ENCODE measurements at places on chromosomes 4 and X. TPM values are rescaled to one million over a fixed set of nuclear protein-coding genes. Genes with fewer than 3 reads are reported as not detected.
A peak's percentile ranks its signal among the peaks of the same experiment; 100 is the strongest.

- DNase-seq, result peak; percentile 82
Observed at GRCh38 chr4:55768291-55768690, 51.3 kb upstream of the EXOC1L start.

DNA sequence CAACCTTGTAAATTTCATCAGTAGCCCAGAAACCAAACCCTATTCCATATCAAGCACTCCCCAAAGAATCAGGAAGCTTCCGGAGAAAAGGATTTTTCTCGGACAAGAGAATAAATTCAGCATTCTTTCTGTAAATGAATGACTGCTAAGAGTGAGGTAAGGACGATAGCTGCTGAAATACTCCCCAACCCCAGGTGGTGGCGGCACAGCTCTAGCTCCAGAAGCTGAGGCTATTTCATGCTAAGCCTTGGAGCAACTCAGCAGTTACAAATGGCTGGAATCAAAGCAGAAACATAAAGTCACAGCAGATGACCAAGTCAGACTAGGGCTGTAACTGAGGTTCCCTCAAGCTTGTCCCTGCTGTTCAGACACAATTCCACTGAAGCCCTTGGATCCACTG lies 13.9 kb upstream of the PCDH19 start:
- peak; percentile 75 for DNase-seq

The GAGE12H gene
- total RNA-seq, result not detected

DNA sequence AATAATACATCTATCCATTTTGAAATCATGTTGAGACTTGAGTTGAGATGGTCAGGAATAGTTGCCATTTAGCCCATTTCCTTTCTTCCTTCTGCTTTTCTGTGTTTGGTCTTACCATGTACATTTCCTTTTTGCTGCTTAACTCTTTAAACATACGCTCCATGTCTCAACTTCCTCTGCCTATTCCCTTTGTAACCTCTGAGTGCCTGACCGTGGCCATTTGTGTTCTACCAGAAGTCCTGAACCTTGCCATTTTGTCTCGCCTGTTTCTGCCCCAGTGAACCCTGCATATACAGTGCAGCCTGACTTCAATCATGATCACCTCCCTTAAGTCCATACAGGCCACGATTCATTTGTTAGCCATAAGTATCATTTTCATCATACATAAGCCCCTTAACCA lies 169.0 kb downstream of the RAPGEF2 start:
- no peak for DNase-seq

- no peak for DNase-seq
Observed at GRCh38 chr4:100083289-100083688, 107.0 kb downstream of the DDIT4L start.

The POLN gene
- total RNA-seq, result 0.92 TPM

DNA sequence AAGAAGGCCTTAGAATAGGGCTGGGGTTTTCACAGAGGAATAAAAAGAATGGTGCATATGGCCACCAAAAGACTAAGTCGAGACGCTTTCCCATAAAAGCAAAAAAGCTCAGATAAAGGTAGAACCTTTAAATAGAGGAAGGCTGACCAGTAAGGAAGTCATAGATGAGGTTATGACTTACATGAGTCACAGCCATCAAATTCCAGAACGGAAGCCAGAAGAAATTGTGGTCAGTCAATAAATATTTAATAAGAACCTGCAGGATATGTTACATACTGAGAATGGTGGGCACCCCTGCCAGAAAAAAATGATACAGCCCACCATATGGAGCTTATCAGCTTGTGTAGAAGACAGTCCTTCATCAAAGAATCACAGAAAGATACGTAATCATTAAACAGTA lies 120.1 kb downstream of the MANBA start:
- DNase-seq, result no peak

GRCh38 chr4:150010525-150011126 lies 67.6 kb upstream of the DCLK2 start:
- DNase-seq, result peak; percentile 74

DNA sequence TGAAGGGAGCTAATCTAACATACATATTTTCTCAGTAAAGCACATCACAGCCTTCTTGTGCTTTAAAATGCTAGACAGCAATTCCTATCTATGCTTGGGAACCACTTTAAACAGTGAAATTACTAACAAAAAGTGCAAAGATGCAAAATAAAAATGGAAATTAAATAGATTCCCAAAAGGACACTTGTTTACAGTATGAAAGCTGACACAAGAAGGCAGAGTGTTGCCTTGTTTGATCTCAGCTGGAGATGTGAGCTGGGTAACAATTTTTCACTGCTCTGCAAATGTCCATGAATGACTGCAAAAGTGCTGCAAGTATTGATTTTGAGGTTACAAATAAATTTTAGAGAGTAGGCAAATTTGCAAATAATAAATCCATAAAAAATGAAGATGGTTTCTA lies 22.3 kb downstream of the GRIA2 start:
- no peak for DNase-seq

DNA sequence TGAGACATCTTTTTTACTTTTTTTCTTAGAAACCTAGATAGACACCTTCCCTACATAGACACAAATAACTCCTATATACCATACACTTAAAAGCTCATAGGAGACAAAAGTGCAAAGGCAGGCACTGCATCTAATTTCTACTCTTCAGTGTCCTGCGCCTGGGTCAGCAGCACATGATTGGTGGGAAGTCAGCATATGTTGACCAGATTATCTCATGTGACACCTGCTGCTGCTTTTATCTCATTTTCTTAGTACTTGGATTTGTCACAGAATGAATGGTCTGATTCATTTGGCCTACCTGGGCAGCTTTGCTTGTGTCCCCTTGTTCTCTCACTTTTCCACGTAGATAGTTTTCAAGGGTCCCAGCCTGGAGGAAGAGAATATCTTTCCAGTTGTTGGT lies 24.9 kb upstream of the LNX1 start:
- DNase-seq, result no peak

DNA sequence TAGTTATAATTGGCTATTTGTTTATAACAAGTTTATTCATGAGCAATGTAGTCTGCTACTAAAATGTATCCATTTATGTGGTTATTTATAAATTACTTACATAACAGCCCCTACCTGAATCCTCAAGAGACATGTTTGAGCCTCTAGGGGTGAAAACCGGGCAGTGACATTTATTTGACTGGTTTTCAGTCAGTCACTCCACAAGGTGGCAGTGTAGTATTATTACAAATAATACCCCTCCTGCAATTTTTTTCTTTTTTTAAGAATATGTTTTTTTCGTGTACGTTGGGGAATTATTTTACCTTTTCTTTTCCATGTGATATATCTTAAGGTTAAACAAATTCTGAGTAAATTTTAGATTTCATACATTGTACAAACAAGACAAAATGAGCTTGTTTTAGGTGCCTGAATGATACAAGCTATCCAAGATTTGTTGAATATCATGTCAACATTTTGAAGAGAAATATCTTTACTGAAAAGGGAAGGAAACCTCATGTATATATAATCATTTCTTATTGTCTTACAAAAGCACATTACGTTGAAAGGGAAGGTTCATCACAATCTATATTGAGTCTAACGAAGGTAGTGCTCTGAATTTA lies 598.7 kb upstream of the TECRL start:
- peak; percentile 65 for DNase-seq

DNA sequence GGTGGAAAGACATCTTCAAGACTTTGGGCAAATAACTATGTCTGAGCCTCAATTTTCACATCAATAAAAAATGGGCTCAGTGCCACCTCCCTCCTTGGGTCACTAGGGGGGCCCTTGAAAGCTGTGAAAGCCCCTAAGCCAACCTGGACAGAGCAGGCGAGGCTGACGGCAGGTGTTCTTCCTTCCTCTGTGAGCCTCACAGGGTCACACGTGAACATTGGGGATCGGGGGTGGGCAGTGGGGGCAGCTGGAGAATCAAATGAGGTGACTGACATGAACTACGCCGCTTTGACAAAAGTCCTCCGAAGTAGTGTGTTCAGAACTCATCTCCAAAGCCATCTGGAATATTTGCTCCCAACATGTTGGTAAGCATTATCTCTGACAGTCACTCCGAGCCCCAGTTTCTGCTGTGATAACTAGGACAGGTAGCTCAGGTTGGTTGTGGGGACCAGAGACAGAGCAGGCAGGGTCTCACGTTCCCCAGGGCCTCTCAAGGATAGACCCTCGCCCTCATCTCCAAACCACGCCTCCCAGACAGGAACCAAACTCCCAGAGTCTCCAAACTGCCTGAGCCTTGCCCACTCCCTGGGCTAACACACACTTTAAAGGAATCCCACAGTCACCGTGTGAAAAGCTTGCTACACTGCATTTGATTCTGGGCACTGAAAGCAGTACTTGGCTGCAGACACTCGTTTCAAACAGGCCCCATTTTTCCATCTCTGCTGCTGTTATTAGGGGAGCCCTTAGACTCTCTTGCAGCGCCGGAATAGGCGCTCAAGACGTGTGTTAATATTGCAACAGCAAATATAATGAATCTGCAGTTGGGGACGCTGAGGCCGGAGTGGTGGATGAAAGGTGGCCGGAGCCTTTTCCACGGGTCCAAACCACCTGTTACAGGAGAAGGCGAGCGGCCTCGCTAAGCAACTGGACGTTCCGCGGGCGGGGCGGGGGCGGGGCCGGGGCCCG lies 717 bp upstream of the WFS1 start:
- no peak for DNase-seq

The DGKK gene
- total RNA-seq, result 4.8 TPM

DNA sequence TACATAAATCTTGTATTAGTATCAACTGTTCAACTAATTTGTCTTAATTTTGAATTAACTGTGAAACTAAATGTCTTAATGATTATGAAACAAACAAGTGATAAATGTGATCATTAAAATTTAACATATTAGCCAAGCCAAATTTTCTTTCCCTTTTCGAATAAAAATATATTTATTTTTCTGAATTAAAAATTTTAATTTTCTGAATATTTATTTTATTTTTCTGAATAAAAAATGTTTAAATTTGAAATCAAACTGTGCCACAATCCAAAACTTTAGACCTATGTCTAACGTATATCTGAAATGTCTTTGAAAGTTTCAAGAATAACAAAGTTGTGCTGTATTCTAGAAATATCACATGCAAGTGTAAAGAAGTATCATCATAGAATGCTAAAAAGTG lies 4.7 kb downstream of the GABRA2 start:
- DNase-seq, result no peak

DNA sequence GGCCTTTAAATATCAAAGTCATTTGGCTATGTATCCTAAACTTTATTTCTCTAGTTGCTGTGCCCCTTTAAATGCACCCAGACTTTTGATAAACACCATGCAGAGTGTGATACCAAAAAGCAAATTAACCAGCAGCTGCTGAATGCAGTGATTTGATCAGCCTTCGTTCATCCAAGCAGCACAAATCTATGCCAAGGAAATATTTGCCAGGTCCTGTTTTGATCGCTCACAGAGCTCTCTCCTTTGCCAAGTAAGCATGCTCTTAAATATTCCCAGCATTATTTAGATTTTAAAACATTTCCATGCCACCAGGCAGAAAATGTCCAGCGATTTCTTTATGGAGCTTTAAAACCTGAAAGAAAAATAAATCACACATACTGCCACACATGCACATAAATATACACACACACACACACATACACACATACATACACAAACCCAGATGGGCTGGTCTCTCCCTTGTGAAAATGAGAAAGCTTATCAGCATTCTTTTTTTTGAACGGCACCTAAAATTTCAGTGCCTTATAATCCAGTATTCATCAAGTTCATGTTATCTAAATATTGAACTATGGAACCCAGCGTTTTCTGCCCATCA lies 35.7 kb downstream of the BTC start:
- DNase-seq, result no peak

GRCh38 chrX:76971393-76972376 lies 475.5 kb upstream of the FGF16 start:
- no peak for DNase-seq

GRCh38 chr4:31545755-31546154 lies 825.6 kb downstream of the PCDH7 start:
- no peak for DNase-seq

The ARHGAP6 gene
- 1.1 TPM for total RNA-seq

DNA sequence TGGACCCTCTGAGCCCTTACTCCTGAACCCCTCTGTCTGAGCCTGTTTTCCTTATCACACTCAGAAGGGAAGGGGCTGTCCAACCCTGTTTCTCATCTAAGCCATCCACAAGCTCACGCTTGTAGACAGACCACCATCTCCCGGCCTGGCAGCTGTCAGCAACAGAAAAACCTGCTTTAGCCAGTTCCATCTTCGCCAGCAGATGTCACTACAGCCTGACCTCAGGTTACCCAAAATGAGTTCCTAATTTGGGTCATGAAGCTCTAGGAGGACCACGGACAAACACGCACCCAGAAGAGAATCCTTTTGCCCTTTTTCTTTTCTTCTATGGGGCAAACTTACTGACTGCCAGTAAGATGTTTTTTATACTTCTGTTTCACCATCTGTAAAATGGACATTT lies 445.4 kb downstream of the BCOR start:
- peak; percentile 86 for DNase-seq

The F11 gene
- total RNA-seq, result not detected

The SLC26A1 gene
- 0.15 TPM for total RNA-seq

The NSG1 gene
- total RNA-seq, result 1.4 TPM

DNA sequence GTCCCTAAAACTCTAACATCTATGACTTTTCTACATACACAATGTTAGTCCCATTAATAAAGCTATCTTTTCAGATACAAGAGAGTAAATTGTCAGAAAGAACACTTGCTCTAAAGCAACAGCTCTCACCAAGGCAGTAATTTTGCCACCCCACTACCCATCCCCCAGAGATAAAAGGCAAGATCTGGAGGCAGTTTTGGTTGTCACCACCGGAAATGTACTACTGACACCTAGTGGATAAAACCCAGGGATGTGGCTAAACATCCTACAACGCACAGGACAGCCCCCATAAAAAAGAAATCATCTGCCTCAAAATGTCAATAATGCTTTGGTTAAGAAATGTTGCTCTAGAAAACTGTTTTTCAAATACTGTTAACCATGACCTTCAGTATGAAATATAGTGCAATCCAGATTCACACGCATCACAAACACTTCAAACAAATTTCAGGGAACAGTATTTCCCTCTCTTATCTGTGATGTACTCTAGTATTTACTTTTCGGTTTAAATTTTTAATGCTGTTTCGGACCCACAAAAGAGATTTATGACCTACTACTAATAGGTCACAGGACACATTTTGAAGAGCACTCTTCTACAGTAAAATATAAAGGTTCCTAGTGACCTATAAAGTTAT lies 5.1 kb downstream of the FBXL5 start:
- DNase-seq, result peak; percentile 81

- no peak for DNase-seq
Observed at GRCh38 chr4:8643441-8643840, 50.9 kb downstream of the CPZ start.

- no peak for DNase-seq
Observed at GRCh38 chrX:19707246-19707871, 180.0 kb downstream of the SH3KBP1 start.

- no peak for DNase-seq
Observed at GRCh38 chr4:103012551-103012950, 7.0 kb downstream of the SLC9B1 start.

The TLR1 gene
- not detected for total RNA-seq

DNA sequence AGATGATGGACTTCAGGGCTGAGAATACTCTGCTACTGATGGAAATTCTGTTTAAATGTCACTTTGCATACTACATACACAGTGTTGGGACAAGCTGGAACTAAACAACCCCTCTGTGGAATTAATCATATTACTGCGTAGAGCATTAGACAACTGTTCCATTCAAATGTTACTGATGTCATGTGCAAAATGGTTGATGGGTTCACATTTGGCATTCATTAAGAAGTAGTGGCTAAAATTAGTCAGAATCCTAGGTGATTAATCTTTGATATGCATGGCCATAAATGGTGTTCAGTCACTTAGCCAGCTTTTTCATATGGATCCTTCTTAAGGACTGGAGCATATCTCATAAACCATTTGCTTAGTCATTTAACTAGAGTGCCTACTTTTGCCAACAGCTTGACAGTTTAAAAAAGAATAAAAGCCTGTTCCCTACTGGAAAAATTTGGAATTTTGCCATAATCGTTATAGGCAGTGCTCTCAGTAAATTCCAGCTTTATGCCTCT lies 105.2 kb downstream of the RNF150 start:
- no peak for DNase-seq

The HMX1 gene
- total RNA-seq, result 1.2 TPM

All from endodermal cell (in vitro differentiated cells).